ENCODE measurements at places on chromosomes 12 and 14.

- no peak for DNase-seq
Measured at GRCh38 chr12:81644503-81644902, 114.6 kb downstream of the PPFIA2 start.

DNA sequence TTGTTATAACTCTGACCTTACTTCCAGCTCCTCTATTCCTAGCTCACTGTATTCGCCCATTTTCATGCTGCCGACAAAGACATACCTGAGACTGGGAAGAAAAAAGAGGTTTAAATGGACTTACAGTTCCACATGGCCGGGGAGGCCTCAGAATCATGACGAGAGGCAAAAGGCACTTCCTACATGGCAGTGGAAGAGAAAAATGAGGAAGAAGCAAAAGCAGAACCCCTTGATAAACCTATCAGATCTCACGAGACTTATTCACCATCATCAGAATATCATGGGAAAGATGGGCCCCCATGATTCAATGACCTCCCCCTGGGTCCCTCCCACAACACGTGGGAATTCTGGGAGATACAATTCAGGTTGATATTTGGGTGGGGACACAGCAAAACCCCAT is 14.5 kb upstream of the PHC1 start:
- DNase-seq, result no peak

DNA sequence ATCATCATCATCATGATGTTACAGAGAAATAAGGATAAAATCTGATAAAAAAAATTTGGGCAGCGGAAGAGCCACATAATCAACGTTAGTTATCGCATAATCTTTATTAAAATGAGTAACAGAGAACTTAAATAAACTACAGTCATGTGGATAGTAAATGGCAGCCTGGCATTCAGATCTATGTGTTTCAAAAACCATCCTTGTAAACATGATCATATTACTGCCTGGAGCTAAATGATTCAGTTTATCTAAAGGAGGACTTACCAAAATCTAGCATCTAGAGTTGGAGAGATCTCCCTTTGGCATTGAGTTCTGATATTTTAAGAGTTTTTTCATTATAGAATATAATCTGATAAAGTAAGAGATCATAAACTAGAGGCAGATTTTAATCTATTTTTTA is 200.1 kb upstream of the MGAT4C start:
- DNase-seq, result no peak

- no peak for DNase-seq
Measured at GRCh38 chr14:55131370-55132137, 2.5 kb downstream of the LGALS3 start.

DNA sequence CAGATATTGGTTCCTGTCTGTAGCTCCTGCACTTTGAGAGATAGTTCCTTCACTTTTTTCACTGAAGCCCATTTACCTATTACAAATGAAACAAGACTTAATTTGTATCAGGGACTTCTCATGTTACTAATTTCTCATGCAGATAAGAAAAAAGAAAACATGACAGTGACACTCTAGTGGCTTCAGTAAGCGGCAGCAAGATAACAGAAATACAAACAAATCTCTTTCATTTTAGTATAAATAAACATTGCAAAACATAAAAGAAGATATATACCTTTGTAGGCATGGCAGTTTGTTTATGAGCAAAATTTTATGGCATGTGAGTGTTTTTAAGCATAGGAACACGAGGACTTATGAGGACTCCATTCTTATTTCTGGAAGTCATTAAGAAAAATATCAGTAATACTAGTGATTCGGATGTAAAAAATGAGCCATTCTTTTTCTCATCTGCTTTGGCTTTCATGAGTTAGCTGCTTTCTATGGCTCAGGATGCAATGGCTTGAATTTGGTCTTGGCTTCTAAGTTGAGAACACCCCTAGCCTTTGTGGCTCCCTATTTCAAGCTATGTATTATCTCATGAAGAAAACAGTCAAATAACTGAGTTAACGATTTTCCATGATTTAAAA is 310.1 kb upstream of the RGS6 start:
- no peak for DNase-seq

GRCh38 chr12:131108177-131108955 is 154.7 kb downstream of the ADGRD1 start:
- no peak for DNase-seq

DNA sequence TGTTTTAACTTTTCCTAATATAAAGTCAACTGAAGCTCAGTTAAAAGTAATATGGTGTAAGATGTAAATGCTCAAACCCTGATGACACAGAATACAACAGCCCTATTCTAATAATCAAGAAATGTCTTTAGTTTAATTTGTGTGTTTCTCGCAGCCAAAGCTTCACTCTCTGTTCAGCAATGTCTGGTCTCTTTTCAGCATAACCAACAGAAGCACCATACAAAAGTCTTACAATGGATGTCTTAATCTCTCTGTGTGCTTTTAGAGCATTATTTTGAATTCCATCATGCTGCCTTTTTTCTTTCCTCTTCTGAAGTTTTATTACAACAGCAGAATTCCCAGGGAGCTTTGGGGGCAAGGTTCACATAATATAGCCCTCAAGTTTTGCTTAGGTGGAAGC is 210.2 kb upstream of the NPAS3 start:
- DNase-seq, result no peak

DNA sequence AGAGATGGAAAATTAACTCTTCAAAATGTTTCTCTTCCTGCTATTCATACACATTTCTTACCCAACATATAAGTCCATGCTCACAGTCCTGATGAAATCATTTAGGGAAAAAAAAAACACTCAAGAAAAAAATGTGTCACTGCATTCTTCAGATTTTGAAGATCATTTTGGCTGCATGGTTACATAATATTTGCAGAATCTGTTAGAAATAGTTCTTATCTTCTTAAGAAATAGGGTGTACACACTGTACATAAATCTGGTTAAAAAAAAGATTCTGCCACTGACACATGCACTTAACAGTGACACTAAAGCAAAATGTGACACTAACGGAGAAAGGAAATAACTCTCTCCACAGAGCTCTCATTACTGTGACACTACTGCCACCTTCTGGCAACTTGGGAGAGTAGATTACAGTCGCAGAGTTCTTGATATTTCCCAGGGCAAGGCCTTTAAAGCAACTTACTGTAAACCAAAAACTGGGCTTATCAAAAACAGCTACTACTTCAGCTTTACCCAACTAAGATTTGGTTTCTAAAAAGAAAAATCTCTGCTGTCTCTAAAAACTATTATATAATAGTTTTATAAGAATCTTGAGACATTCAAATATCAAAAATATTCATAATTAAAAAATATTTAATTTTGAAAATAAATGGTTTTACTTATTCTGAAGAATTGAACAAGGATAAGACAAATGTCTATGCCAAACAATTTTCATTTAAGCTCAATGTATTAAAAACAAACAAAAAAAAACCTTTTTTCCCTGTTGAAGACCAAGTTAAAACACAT is 65.0 kb downstream of the SETD3 start:
- peak; percentile 54 for DNase-seq
